ENCODE measurements at places on chromosomes 6 and 20. TPM values are rescaled to one million over a fixed set of nuclear protein-coding genes. Genes with fewer than 3 reads are reported as not detected.

COL19A1 gene
- 14.0 TPM for total RNA-seq

ATF6B gene
- total RNA-seq, result 22.7 TPM

TREML1 gene
- total RNA-seq, result not detected

AVP gene
- total RNA-seq, result not detected

ADGRB3 gene
- 0.79 TPM for total RNA-seq

CPXM1 gene
- total RNA-seq, result not detected

EBF4 gene
- total RNA-seq, result 0.37 TPM

LAMA2 gene
- 2.6 TPM for total RNA-seq

CCM2L gene
- total RNA-seq, result not detected

HIVEP1 gene
- total RNA-seq, result 7.3 TPM

LINC00237 gene
- total RNA-seq, result not detected

SYCP2L gene
- total RNA-seq, result 2.7 TPM

RSPH9 gene
- not detected for total RNA-seq
